ENCODE measurements at places on chromosomes 4 and X.

- no peak for DNase-seq
Observed at GRCh38 chrX:73213734-73214425, 771 bp downstream of the NAP1L2 start.

DNA sequence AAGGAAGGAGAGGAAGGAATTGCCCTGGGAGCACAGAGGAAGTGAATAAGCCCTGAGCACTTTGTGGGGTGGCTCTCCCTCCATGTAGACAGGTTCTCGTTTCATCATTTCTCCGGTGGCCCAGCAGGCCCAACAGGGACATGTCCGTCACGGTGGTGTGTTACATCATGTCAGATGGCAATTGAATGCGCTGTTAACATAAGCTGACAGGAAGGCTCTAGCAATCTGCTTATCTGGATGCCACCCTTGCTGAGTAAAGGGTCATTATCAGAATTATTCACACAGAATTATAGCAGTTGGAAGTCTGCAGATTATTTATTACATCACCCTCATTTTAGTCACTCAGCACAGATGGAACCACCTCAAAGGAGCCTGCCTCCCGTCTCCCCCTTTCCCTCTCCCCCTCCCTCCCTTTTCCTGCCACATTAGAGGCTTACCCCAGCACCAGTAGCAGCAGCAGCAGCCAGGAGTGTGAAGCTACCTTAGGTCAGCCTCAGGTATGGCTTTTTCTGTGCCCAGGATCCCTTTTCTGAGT, 124.3 kb upstream of the TRIM2 start:
- no peak for DNase-seq

DNA sequence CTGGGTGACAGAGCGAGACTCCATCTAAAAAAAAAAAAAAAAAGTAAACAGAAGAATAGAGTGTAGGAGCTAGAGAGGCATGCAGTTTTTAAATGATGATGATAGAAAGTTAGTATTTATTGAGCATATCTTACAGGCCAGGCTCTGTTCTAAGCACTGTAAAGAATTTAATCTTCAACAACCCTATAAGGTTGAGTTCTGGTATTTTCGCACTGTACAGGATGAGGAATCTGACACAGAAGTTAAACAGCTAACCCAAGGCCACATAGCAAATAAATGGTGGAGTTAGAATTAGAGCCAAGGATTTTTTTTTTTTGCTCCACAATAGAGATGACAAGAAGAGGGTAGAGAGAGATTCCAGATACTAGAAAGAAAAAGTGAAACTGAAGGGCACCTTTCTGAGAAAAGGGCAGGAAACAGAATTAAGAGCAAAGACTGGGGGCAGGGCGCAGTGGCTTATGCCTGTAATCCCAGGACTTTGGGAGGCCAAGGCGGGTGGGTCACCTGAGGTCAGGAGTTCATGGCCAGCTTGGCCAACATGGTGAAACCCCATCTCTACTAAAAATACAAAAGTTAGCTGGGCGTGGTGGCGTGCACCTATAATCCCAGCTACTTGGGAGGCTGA, 56.1 kb downstream of the KLHL5 start:
- no peak for DNase-seq

- DNase-seq = no peak
Observed at GRCh38 chrX:72301781-72302180, 3.9 kb downstream of the CITED1 start.

DNA sequence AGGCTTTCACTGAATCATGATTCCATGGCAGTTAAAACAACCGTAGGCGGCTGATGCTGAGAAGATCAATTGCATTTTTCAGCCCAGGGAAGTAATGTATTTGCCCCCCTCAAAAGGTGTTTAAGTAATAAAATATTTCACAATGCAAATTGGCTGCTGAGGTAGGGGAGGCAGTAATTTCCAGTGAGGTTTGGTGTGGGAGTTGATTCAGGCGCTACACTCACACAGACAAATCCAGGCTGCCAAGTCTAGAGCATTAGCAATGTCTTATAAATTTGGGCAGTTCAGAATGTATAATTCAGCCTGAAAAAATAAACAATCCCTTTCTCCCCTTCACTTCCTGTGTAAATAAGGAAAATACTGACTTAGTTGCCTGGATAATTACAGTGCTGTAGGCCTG, 461.7 kb downstream of the IDS start:
- no peak for DNase-seq

- no peak for DNase-seq
Observed at GRCh38 chr4:114879916-114880669, 233.3 kb downstream of the NDST4 start.

- no peak for DNase-seq
Observed at GRCh38 chr4:7192252-7193029, at the start of gene SORCS2. Gene SORCS2, plus strand, starts transcription at chr4:7192538.

Data from stimulated activated CD8-positive, alpha-beta memory T cell treated with anti-CD3 and anti-CD28 coated beads, Interleukin-4, amount 100 ng/mL, for 1 hour (primary cell).